ENCODE measurements at places on chromosomes 2 and 18.

GRCh38 chr2:121472470-121472993, 58.1 kb upstream of the RNU4ATAC start:
- DNase-seq, result no peak

GRCh38 chr2:44097322-44097907, 71.3 kb upstream of the PPM1B start:
- DNase-seq, result no peak

GRCh38 chr18:21336846-21337245, 94.8 kb downstream of the GREB1L start:
- DNase-seq, result no peak

DNA sequence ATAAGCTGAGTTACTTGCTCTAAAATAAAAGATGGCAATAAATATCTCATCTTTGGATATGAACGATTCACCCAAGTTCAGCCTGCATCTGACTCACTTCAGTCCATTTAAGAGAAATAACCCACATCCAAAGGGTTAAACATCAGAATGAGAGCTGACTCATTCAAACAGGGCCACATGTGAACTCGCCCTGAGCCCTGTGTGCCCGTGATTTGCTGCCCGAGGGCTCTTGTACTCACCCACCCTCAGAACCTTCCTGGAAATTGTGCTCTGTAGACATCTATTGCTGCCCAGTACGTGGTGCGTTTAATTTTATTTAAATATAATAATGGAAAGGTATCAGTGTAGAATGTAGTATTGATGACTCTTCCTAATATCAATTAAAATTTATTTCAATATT, 66.9 kb upstream of the RBM44 start:
- DNase-seq, result no peak

DNA sequence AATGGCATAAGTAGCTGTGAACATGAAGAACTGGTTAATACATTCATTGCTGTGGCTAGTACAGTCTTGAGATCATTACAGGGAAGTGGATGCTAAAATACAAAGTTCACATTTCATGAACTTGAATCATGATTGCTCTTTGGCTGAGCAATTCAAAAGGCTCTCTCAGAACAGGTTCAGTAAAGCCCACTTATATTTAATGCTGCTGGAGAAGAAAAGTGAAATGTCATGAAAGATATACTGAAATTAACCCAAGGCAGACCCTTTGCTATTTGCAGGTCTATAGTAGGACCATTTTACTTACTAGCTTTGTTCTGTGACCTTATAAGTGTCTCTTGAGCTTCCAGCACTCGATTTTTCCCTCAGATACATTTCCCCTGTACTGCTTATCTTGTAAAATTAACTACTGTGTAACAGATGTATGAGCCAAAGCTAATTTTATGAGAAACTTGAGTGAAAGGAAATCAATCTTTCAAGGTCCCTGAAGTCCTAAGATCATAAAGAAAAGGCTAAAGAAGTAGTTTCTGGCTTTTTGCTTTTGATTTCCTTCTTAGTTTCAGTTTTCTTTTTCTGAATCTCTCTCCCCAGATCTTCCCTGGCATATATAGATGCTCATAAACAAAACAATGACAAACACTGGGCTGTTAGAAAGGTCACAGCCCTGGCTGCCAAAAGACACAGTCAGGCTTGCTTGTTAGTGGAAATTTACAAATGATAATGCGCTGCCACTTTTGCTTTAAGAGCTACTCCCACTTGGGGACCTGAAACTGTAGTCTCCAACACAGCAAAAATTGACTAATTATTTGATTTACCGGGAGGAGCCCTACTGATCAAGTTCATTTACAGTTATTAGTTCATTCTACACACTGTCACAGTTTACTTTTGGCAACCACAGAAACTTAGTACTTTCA, 132.7 kb upstream of the XPO1 start:
- DNase-seq, result no peak

DNA sequence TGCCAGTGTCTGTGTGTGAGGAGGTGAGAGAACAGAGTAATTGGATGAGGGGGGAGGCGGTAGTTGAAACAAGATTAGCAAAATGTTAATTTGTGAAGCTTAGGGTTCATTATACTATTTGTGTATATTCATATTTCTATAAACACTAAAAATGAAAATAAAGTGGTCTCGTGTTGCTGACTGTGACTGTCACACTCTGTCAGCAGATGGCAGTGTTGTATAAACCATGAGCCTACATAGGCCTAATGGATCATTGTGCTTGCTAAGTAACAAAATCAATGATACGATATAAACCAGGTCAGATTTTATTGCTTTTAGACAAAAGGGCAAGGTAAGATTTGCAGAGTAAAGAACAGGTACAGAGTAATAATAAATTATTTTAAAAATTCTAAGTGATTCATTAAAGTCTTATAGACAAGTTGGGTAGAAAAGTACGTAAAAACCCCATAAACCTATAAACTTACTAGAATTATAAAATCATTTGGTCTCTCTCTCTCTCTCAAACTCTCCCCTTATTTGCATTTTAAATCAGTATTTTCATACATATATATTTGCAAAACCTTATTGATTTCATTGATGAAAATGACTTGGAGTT, 182.7 kb downstream of the RPIA start:
- no peak for DNase-seq

- no peak for DNase-seq
Observed at GRCh38 chr18:61975526-61976326, 82.9 kb upstream of the RNF152 start.

DNA sequence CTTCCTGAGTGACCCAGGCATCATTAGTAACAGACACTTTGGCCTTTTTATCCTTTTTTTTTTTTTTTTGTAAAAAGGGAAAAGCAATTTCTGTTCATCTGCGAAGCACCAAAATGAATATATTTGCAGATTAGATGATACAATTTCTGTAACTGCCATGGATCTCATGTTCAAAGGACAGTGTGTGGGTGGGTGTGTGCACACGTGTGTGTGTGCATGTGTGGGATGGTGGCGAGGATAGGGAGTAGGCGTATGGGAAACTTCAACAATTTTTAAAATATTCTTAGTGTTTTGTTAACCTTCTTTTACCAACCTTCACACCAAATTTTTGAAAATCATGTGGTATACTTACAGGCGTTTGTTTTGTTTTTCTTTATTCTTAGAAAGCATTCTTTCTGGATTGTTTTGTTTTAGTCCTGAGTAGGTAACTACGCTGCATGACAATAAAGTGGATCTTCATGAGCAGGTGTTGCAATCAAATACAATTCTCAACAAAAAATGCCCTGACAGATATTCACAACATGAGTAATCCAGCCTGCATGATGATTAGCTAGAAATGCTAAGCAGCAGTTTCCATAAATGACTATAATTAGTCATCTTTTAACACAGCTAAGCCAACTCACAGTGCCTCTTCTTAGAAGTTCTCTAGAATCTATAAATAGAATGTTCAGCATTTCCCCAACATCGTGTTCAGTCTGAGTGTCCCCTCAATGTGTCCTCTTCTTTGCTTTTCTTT, 53.5 kb upstream of the RMDN2 start:
- DNase-seq, result no peak

DNA sequence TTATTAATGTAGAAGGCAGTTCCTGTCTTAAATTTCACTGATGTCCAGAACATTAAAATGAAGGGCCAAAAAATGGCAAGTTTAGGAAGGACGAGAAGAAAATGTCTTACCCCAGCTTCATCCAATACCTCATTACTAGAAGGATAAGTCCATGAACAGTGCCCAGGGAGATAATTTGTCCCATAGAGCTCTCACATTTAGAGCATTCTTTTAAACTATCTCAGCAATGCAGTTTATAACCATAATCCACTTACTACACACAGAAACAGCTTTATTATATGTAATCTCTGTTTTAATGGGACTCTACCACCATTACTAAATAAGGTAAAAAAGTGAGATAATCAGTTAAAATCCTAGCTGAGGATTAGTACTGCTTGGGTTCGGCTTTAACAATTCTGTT, 142.5 kb downstream of the PARD3B start:
- no peak for DNase-seq

DNA sequence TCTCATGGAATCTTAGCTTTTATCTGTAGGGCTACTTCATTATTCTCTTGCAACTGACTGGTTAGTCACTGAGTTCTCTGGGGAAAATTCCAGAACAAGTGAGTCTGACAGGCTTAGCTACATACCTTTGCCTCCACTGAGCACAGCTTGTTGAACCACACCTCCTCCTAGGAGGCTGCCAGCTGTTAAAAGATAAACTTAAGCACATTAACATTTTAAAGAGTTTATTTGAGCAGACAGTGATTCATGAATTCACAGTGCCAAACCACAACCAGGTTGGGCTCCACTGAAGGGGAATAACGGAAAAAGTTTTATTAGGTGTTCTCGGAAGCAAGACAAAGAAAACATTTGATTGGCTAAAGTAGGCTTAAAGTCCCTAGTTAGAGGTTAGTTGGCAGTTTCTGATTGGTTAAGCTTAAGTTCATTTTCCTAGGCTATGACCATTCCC, 12.5 kb upstream of the SLC38A11 start:
- no peak for DNase-seq

DNA sequence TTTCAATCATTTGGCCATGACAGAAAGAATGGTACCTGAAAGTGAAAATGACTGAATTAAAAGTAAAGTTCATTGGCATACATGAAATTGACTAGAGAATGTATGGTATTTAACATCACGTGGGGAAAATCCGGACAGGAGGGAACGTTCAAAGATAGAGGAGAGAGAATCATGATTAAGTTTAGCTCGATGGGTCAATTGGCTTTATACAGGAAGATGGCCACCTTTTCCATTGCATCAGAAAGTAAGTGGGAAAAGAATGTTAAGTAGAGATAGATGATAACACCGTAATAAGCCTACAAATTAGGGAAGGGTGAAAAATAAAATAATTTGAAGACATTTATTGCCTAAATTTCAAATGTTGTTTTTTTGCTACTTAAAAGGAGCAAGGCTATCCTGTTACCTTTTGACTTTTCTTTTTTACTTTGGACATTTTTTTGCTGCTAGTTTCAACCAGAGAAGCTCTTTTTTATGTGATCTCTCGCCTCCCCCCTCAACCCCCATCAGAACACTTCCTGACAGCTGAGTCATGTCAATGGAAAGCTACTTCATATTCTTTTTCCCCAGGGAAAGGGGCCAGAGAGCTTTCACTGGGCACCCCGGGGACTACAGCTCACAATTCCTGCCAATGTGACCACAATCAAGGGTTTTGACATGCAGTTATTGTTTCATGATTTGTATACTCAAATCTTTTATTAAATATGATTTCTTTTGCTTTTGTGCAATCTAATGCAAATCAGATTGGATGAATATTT, 767 bp upstream of the CCDC102B start:
- no peak for DNase-seq

DNA sequence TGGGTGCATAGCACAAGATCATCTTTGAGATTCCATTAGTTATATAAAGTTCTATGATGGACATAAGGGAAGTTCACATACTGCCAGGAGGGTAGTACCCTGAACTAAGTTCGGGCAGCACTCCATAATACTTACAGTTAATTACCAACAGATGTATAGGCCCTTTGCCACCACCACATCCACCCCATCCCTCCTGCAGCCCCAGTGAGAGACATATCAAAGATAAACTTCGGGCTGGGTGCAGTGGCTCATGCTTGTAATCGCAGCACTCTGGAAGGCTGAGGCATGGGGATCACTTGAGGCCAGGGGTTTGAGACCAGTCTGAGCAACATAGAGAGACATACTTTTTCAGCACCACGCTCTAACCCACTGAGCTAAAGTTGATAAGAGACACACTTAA, 46.4 kb upstream of the NPAS2 start:
- no peak for DNase-seq

- no peak for DNase-seq
Observed at GRCh38 chr18:25819746-25820363, 270.6 kb downstream of the SS18 start.

GRCh38 chr2:143473820-143474219, 344.6 kb downstream of the ARHGAP15 start:
- DNase-seq, result no peak

All from esophagus squamous epithelium (tissue), 5 donors.